Cardiac fibroblast (primary cell): ENCODE measurements at places on chromosomes 1 and 21.

DNA sequence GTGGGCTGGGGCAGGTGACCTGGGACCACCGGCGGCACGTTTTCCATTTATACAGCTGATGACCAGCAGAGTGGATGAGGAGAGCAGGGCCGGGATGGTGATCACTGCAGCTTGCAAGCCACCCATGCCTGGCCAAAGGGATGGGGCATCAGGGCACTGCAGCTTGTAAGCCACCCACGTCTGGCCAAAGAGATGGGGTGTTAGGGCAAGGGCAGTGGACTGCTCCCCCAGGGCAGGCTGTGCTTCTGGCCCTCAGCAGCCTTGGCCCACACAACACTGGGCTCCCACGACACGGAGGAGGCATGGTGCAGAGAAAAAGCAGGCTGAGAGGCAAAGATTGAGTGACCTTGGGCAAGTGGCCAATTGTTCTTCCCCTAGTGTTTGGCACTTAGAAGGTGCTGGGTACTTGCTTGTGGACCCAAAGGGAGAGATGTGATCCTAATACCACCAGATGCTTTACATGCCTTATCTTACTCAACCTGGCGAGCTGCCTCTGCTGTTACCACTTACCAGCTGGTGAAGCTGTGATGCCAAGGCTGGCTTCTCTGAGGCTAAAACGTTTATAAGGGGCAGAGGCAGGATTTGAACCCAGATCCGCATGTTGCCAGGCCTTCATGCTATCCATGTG lies 48.3 kb downstream of the TRIM62 start:
- DNase-seq: no peak

DNA sequence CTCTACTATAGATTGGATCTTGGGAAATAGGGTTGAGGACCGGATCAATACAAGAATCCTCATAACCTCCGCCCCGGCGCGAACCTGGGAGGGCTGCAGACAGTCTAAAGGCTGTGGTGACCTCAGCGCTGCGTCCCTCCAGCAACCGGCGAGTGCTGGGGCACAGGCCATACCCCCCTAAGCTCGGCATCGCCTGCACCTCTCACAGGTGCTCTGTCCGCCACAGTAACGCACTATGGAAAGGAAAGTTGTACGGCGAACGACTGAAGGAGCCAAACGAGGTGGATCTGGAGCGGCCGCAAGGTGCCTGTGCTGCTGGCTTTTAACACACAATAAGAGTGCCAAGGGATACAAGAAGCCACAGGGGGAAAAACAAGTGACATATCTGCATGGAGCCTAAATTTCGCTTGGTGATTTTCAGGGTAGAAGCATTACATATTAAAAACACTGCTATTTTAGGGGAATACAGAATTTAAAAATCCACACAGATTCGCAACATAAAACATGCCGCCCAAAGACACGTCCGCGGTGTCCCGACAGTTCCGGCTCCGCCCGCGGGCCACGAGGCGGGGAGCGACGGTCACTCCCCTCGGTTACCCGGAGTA lies 1.4 kb upstream of the RBM15 start:
- DNase-seq: no peak

- DNase-seq: no peak
These were observed 218.3 kb downstream of the S1PR1 start for GRCh38 chr1:101455166-101455565.

DNA sequence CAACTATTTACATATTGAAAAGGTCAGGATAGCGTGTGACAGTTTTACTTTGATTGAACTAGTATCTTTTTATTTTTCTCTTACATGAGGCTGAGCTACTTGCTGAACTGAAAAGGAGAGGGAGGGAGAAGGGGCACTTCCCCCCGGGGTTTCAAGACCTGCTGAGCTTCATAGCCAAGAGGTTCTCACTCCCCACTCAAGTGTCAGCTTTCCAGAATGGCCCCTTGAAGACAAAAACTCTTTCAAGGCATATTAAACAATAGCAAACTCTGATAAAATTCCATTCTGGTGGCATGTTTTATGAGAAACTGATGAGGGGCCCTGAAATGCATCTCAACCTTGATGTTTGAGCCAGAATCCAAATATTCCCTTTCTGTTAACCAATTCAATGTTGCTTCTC lies 143.0 kb downstream of the KAZN start:
- no peak for DNase-seq

GRCh38 chr1:218481116-218481775 lies 136.1 kb downstream of the TGFB2 start:
- DNase-seq: peak; percentile 69

- DNase-seq: no peak
These were observed 45.0 kb upstream of the AIM2 start for GRCh38 chr1:159121526-159121925.

DNA sequence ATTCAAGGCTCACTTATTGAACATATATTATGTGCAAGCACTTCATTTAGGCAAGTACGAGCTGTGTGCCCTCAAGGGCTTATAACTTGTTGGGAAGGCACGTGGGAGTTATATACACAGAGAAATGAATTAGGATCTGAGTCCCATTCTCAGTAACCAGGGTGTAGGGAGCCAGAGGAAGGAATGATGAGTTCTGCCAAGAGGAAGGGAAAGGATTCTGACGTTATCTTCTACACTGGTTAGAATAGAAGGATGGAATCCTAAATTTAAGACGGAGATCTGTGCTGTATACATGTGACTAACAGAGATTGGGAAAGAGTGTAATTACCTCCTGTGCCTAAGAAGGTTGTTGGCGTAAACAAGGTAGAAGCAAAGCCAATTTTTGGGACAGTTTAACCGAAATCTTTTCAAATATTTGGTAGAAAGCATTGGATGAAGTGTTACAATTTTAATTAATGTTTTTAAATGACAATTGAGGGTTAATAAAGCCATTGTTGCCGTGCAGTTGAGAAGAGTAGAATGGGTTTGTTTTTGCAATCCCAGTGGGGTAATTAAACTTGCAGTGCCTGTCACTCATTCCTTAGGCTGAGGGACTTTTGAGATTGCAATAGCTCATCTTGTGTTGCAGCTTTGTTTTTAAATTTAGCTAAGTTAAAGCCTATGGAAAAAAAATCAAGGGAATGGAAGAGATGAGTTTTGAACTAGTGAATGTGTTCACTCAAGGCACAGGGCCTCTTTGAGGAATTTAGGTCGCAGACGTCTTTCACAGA lies 177.2 kb downstream of the NFIA start:
- DNase-seq: no peak

- no peak for DNase-seq
These were observed 122.8 kb downstream of the CRB1 start for GRCh38 chr1:197390856-197391255.

DNA sequence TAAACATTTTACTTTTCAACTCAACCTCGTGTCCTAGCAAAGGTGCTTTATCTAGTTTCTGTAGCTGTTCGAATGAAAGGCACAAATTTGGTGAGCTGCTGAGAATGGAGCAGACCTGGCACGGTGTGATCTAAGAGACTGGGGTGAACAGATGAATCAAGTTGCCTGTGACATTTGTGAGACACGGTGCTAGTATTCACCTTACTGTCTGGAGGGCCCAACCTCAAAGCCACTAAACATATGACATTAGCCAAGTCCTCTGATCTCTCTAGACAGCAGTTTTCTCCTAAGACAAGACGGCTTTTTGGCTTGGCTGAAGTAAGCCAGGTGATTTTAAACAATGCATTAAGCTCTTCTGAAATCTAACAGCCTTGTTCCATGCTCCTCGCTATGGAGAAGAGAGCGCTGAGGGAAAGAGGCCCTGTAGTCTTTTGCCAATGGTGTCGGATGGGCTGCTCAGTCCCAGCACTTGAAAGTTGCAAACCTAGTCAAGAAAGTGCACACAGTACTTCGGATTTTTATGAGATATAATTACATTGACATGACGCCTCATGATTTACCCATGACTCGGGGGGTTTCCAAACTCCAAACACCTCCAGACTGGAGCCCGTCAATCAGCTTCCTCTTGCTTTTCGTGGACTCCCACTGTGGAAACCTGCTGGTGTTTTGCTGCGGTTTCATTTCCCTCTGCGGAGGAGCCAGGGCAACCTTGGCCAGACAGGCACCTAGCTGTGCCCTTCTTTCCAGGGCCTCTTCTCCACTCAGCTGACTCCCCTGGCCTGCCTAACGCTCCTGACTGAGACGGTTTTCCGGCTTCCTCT lies 794 bp upstream of the TOR3A start:
- no peak for DNase-seq

DNA sequence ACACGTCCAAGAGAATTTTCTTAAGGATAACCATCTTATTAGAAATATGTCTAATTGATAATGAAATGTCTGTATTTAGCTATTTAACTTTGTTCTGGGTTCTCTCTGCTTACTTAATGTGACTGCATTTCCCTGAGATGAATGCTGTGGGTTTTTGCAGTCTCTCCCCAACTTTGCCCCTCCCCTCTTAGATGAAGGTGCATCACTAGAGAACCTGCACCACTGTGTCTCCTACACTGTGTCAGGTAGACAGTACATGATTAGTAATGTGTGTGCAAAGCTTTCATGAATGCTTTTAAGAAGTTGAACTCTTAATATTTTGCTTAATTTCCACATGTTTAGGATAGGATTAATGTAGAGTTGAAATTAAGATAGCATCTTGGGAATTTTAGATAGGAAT lies 51.7 kb downstream of the LRRC8D start:
- DNase-seq: no peak

DNA sequence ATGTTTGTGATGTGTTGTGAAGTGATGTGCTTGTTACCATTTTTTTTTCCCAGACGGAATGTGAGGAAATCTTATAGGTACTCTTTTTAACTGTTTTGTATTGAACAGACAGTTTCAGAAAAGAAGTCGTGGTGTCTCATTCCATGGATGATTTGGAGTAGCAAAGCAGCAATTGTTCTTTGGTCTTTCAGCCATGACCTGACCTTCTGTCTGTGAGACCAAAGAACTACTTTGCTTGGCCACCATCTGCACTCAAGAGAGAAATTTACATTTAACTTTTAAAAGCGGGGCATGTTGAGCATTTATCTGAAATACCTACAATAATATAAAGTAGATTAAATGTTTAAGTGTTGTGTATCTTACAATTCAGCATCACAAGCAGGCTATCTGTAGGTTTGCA lies 90.2 kb downstream of the SDCCAG8 start:
- no peak for DNase-seq

DNA sequence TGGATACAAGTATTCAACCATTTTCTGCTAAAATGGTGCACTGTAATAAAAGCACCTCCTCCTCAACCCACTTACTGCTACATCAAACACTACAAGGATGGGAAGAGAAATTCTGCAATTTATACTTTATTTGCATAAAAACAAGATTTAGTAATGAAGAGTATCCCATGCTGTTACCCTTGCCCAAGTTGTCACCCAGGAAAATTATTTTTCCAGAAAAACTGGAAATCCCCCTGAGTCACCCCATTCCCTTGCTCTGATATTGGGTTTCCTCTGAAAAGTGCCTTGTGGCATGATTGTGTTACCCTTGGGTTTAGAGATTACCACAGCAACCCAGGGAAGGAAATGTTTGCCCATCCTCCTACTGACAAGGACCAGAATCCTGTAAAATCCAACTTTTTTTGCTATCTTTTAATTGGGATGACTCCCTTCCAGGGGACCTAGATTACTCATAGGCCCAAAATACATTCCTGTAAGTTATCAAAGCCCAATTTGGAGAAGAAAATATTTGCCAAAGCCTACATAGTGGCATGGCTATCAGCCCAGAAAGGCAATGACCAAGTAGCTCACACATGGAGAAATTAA lies 16.5 kb upstream of the ZC3H11B start:
- DNase-seq: no peak

DNA sequence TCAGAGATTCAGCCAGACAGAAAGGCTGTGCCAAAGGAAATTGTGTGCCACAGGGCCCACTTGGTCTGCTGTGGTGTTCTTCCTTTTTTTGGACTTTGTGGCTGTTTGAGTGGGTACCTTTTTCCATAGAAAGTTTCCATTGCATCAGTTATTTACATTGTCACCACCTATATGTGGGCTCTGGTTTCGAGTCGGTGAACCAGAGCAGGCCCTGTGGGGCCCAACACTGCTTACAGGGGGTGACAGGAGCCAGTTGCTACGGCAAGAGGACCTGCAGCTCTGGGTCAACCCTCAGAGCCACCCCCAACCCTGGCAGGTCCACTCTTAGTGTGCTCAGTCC lies 157.0 kb upstream of the EDN2 start:
- no peak for DNase-seq

GRCh38 chr21:46256501-46256994 lies 28.0 kb upstream of the LSS start:
- no peak for DNase-seq

GRCh38 chr1:162475539-162476185 lies 22.0 kb upstream of the UHMK1 start:
- no peak for DNase-seq

DNA sequence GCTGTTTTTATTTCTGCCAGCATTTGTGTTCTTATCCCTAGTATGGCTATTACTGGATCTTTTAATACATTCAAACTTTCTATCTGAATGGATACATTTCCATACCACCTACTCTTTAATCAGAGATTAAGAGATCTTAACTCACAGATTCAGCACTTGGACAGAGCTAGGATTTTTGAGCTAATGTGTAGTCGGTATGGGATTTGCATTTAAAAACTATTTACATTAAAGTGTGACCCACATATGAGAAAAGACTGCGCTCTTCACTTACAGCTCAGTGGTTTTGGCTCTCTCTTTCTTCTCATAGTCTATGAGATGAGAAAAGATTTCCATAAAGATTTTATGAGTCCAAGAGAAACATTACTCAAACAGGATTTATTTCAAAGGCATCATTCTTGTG lies 16.4 kb downstream of the HMGB4 start:
- no peak for DNase-seq

DNA sequence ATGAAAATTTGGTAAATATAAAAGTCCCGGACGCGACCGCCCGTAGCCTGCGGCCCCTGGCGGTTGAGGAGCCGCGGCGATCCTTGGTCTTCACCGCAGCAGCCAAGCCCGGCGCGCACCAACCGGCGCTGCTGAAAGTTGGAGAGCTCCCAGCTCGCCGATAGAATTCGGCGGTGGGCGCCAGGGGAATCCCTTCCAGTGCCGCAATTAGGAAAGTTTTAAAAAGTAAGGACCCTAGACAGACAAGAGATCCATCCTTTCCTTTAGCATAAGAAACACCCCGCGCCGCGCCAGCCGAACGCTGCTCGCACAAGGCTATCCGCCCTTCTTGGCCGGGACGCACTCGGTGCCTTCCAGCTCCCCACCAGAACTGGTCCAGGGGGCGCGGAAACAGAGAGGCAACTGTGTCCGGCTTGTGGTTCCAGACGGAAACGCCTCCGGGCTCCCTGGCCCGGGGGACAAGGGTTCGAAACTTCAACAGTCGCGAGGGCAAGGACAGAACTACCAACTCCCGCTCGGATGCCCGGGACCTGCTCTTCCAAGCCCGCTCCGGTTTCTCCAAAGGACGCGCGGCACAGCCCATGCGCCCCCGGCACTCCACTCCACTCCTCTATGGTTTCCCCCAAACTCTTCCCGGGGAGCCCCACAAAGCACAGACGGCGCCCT lies 1.7 kb downstream of the FAM78B start:
- DNase-seq: peak; percentile 48

- DNase-seq: no peak
These were observed 2.1 kb downstream of the KLHL21 start for GRCh38 chr1:6600410-6601048.

GRCh38 chr1:78340006-78340405 lies 150.8 kb upstream of the PTGFR start:
- DNase-seq: peak; percentile 93

- peak; percentile 26 for DNase-seq
These were observed 37.8 kb downstream of the FRRS1 start for GRCh38 chr1:99728494-99729235.

- DNase-seq: peak; percentile 60
These were observed 116.1 kb downstream of the SPATA17 start for GRCh38 chr1:217747156-217747769.

- no peak for DNase-seq
These were observed 15.7 kb downstream of the AVPR1B start for GRCh38 chr1:206101351-206102045.
